ENCODE measurements at places on chromosomes 11 and 22.

- H3K4me1 ChIP-seq, result peaks cover 6% of the 10 kb centered on the region
- peaks cover 2% of the 10 kb centered on the region for H3K27me3 ChIP-seq
- DNase-seq, result no peak
- H3K4me3 ChIP-seq, result no peak overlapping the region
Measured at GRCh38 chr22:23534851-23535717, 45.0 kb downstream of the IGLL1 start.

- H3K27ac ChIP-seq, result no peak overlapping the region
- no peak for DNase-seq
- H3K27me3 ChIP-seq, result peaks cover 3% of the 10 kb centered on the region
- H3K36me3 ChIP-seq, result peaks cover 5% of the 10 kb centered on the region
Measured at GRCh38 chr11:92322225-92322624, 97.6 kb downstream of the FAT3 start.

DNA sequence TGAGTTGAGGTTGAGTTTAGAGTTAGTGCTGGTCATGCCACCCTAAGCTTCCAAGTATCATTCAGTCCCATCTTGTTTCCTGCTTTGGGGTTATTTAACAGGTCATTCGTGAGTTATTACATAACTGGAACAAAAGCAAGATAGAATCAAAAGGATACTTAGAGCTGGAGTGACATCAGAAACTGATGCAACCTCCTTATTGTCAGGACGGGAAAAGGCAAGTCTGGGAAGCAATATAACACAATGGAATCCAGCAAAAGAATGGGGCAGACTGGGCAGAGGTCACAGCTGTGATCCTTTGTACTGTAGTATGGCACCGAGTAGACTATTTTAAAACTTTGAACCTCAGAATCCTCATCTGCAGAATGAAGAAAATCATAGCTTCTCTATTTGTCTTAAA, 4.4 kb upstream of the PRSS23 start:
- no peaks in the 10 kb centered on the region for H3K4me1 ChIP-seq
- no peaks in the 10 kb centered on the region for H3K36me3 ChIP-seq
- no peak for DNase-seq
- H3K27ac ChIP-seq, result no peak overlapping the region

- H3K27ac ChIP-seq, result no peak overlapping the region
- peaks cover 11% of the 10 kb centered on the region for H3K4me1 ChIP-seq
- no peak for DNase-seq
- H3K27me3 ChIP-seq, result peaks cover 61% of the 10 kb centered on the region
- H3K36me3 ChIP-seq, result no peaks in the 10 kb centered on the region
Measured at GRCh38 chr11:69562816-69563215, 78.1 kb upstream of the CCND1 start.

GRCh38 chr11:65563601-65564000, 5.4 kb upstream of the LTBP3 start:
- no peak for DNase-seq
- no peaks in the 10 kb centered on the region for H3K27me3 ChIP-seq
- H3K4me3 ChIP-seq, result no peak overlapping the region
- peaks cover 8% of the 10 kb centered on the region for H3K36me3 ChIP-seq

DNA sequence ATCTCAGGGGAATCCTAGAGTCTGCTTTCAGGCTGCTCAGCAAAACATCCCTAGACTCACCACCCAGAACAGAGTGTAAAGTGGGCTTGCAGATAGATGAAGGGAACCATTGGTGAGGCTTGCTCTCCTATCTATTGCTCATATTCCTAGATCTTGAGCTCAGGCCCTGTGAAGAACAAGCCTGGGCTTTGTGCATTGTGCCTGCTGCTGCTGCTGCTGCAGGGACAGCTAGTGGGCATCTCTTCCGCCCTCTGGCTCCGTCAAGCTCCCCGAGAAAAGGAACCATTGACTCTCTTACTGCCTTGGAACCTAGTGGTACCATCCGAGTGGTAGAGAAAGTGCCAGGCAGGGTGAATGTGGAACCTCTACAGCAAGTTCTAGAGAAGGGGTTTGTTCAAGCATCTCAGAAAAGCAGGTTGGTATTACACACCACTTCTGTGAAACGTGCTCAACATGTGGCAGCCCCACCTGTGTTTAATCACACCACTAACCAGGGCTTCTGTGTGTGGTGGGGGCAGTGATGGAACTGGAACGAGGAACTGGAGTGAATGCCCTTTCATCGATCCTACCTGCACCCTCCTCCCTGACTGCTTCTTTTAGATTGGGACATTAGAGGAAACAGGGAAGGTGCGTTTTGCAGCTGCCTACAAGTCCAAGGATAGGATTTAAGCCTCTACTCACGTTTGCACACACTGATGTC, 4.4 kb downstream of the BACE1-AS start:
- H3K27ac ChIP-seq, result no peak overlapping the region
- H3K36me3 ChIP-seq, result no peaks in the 10 kb centered on the region
- no peaks in the 10 kb centered on the region for H3K4me1 ChIP-seq
- no peak for DNase-seq

DNA sequence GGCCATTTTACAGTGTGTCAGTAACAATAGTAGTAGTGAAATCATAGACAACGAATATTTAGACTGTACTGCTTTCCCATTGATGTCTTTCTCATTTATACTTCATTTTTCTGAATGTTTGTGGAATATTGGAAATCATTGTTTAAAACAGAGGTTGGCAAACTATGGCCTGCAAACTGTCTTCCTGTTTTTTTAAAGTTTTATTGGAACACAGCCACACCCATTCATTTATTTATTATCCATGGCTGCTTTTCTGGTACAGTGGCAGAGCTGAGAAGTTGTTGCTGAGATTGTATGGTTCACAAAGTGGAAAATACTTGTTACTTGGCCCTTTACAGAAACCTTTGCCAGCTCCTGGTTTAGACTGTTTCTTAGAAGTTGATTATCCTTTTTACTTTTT, 13.7 kb downstream of the FAR1 start:
- no peak for DNase-seq
- no peaks in the 10 kb centered on the region for H3K36me3 ChIP-seq
- H3K27ac ChIP-seq, result no peak overlapping the region
- no peak overlapping the region for H3K4me3 ChIP-seq
- no peaks in the 10 kb centered on the region for H3K27me3 ChIP-seq

DNA sequence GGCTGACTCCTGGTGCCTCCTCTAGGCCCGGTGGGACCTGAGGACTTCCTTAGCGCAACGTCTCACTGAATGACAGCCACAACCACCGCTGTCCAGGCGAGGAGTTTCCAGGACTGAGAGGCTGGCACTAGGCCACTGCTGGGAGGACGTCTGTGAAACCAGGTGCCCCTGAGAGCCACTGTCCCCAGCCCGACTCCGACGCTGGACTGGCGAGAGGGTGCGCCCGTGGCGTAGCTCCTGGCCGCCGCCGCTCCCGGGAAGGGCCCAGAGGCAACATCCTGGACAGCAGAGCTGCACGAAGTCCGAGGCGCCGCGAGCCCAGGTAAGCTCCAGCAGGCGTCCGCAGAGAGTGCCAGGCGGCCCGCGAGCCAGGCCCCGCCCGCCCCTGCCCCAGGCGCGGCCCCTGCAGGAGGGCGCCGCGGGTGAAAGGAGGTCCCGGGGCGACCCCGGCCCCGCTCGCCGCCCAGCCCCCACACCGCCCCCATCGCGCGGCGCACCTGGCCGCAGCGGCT, 525 bp downstream of the DGCR2 start:
- peak overlapping the region; percentile 86 for H3K4me3 ChIP-seq
- H3K27me3 ChIP-seq, result no peaks in the 10 kb centered on the region
- DNase-seq, result peak; percentile 22
- peaks cover 3% of the 10 kb centered on the region for H3K36me3 ChIP-seq
- H3K4me1 ChIP-seq, result peaks cover 59% of the 10 kb centered on the region

DNA sequence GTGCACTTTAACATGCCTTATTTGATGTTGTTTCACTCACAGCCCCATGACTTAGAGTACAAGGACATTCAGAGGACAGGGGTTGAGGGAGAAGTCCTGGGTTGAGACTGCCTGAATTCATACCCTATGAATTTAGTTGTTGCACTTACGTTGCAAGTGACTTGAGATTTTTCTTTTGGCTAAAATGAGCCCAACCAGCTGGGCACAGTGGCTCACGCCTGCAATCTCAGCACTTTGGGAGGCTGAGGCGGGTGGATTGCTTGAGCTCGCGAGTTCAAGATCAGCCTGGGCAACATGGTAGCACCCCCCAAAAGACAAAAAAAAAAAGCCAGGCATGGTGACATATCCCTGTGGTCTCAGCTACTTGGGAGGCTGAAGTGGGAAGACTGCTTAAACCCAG, 7.3 kb upstream of the GRK3 start:
- DNase-seq, result no peak
- no peak overlapping the region for H3K4me3 ChIP-seq
- H3K4me1 ChIP-seq, result no peaks in the 10 kb centered on the region
- H3K36me3 ChIP-seq, result no peaks in the 10 kb centered on the region
